Activated naive CD4-positive, alpha-beta T cell treated with anti-CD3 and anti-CD28 coated beads, Interleukin-2, amount 10 ng/mL, durations not matched to agents 5 hours and 36 hours (primary cell): ENCODE measurements at places on chromosomes 3 and 15. TPM values are rescaled to one million over a fixed set of nuclear protein-coding genes. Genes with fewer than 3 reads are reported as not detected.

NANOGP8 gene
- total RNA-seq = not detected

ISLR gene
- not detected for total RNA-seq

CMTM7 gene
- 44.8 TPM for total RNA-seq

AADACL2 gene
- not detected for total RNA-seq
